Femur (tissue), 1 donor: ENCODE measurements at places on chromosomes 1 and 21.
A peak's percentile ranks its signal among the peaks of the same experiment; 100 is the strongest.

DNA sequence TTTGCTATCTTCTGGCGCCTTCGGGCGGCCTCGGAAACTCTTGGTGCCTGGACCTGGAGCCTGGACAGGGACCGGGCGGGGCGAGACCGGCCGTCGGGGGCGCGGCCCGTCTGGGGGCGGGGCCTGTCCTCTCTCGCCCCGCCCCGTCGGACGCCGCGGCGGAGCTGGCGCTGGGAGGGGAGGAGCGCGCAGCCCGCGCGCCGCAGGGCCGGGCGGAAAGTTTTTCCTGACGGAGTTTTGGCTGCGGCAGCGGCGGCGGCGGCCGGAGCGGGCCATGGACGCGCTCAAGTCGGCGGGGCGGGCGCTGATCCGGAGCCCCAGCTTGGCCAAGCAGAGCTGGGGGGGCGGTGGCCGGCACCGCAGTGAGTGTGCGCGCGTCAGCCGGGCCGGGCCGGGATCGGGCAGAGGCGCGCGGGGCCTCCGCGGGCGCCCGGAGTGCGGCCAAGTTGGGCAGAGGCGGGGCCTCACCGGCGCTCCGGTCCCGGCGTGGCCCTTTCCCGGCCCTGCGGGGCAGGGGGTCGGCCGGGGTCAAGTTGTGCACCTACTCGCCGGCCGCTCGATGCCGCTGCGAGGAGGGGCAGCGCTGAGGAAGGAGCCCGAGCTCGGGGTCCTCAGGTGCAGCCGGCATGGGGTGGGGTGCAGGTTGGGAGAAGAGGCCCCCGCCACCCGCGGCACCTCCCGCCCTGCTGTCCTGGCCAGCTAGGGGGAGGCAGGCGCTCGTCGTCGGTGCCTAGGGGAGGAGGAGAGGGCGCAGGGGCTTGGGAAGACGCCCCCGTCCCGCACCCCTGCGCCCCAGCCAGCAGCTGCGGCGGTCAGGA lies at the start of gene LDLRAP1:
Gene LDLRAP1, plus strand, starts transcription at position 182 of the 818 bp plus-strand sequence. Its CDS starts 93 bp downstream, at position 275.
- peak; percentile 85 for DNase-seq

- DNase-seq, result no peak
These were observed 271.7 kb downstream of the DUSP10 start for GRCh38 chr1:221470000-221470698.

DNA sequence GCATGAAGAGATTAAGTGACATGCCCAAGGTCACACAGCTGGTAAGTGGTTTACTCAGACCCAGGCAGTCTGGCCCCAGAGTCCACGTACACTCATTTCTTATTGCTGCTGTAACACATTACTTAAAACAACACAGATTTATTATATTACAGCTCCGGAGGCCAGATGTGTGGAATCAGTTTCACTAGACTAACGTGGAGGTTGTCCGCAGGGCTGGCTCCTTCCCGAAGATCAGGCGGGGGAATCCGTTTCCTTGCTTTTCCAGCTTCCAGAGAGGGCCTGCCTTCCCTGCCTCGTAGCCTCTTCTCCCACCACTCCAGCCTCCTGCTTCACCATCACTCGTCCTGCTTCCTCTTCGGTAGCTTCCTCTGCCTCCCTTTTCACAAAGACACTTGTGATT lies 81.2 kb downstream of the KCNN3 start:
- DNase-seq, result no peak

- DNase-seq, result peak; percentile 24
These were observed 8.1 kb downstream of the KRTAP10-1 start for GRCh38 chr21:44531606-44532564.

- no peak for DNase-seq
These were observed 58.1 kb upstream of the IGSF5 start for GRCh38 chr21:39686646-39687468.

DNA sequence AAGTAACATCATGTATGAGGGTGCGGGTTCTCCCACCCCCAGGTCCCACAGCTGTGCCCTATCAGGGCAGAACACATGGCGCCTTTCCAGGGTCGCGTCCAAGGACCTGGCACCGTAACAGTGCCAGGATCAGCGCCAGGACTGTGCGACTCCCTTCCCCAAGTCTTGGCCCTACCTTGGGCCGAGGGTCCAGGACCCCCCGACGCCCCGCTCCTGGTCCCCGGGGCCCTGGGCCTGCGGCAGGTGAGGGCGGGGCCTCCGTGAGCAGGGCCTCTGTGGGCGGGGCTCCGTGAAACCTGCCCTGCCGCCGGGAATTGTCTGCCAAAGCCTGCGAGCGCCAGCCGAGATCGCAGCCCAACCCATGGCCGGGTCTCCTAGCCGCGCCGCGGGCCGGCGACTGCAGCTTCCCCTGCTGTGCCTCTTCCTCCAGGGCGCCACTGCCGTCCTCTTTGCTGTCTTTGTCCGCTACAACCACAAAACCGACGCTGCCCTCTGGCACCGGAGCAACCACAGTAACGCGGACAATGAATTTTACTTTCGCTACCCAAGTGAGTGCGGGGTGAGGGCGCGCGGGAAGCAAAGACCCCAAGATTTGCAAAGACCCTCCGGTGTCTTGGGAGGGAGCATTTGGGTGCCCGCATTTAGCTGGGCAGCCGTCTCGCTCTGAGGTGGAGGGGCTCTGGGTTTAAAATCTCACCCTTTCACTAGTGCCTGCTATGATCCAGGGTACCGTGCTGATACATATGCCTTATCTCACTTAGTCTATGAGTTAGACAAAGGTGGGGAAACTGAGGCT lies at the start of gene RHBG:
Gene RHBG, plus strand, starts transcription at position 323 of the 796 bp plus-strand sequence. Its CDS starts 39 bp downstream, at position 362.
- peak; percentile 44 for DNase-seq

DNA sequence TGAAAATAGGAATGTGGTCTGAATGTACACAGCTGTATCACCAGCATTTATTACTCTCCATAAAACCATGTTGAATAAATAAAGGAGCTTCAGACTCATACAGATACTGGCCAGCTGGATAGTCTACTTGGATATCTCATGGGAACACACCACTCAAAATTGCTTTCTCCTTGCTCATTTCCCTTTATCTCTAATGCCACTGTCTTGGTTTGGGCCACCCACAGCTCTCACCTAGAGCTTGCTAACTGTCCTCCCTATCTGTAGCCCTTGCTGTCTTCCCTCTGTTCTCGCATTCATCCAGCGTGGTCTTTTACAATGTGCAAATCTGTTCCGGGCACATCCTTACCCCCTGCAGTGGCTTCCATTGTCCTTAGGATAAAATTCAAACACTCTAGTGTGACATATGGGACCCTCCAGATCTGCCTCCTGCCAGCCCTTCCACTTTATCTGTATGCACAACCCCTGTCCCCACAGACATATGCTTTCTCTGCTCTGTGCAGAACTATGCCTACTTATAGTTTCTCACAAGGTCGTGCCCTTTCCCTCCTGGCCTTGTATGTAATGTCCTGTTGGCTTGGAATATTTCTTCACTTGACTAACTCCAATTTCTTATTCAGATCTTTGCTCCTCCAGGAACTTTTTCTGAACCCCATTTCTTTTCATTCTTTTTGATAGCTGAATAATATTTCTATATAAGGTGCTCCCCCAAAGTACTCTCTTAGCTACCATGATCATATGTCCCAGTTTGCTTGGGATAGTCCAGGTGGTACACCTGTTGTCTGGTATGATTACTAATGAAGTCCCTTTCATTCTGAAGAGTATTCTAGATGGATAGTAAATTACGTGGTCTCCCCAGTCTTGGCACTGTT lies 2.9 kb downstream of the FLVCR1 start:
- no peak for DNase-seq

GRCh38 chr1:6523566-6523965 lies 30.7 kb downstream of the NOL9 start:
- no peak for DNase-seq

GRCh38 chr1:168893359-168893801 lies 164.4 kb upstream of the DPT start:
- peak; percentile 68 for DNase-seq

- DNase-seq, result no peak
These were observed 20.7 kb downstream of the PLCH2 start for GRCh38 chr1:2496746-2497145.

DNA sequence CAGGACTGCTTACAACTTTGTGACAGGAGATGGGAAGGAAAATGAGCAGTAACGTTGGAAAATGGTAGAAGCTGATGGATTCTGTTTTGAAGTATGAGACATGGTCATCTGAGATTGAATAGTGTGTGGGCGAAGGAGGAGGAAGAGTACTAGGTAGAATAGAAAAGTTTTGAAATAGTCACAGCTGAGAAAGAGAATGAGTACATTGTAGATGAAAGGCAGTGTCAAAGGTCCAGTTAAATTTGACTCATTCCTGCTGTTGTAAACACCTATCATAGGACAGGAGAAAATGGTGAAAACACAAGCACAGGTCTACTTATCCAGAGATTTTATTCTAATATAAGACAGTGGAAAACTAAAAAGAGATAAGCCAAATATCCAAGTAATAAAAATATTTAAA lies 56.8 kb upstream of the CFHR3 start:
- DNase-seq, result no peak

GRCh38 chr1:68173283-68173935 lies 58.9 kb downstream of the WLS start:
- DNase-seq, result peak; percentile 23

- peak; percentile 49 for DNase-seq
These were observed 38.0 kb upstream of the PPP2R5A start for GRCh38 chr1:212247179-212247721.

DNA sequence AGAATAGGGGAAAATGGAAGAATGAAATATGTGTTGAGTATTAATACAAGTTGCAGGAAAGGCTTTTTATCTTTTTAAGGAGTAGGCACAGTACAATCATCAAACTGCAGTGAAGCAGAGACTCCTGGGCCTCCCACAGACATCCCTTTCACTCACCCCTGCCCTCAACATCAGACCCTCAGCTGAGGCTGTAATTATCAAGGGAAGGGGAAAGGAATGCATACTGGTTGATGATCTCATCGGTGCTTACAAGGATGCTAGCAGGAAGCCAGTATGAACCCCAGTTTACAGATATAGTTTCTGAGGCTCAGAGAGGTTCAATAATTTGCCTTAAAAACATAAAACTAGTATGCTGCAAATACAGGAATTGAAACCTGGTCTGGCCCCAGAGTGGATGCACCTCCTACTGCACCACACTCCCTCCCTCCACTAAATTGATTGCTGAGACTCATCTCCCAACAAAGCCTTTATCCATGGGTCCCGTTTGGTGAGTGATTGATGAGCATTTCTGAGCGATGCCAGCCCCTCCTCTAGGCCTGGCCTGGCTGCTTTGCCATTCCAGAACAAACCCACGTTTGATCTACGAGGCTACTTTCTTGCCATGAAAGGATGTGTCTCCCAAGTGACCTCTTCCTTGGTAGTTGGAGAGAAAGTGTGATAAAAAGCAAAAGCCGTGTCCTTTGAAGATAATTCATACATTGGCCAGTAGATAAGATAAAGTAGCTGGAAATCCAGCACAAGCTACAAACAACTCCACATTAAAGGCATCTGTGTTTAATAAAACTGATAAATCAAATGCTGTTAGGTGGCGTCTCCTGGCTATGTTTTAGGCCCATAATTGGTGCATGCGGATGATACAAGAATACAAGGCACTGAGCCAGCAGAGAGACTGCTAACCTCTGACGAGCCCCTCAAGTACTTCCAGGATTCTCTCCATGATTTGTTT lies 233.9 kb upstream of the CAMK1G start:
- no peak for DNase-seq

DNA sequence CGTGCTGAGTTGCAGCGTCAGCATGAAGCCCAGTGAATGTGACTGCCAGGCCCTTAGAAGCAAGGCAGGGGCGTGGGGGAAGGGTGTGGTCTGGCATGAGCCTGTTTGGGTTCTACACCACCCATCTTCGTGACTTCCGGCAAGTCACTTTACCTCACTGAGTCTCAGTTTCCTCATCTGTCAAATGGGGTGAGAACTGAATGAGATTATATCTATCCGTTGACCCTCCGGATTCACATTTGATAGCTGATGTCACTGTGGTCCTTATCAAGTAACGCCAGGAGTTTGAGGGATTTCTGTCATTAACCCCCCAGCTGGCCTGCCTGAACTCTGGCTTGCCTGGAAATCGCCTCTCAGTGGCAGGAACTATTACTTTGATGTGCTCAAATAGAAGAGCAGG lies 15.6 kb downstream of the MRPL37 start:
- DNase-seq, result no peak

GRCh38 chr21:33871171-33871570 lies 44.4 kb downstream of the ATP5PO start:
- no peak for DNase-seq

DNA sequence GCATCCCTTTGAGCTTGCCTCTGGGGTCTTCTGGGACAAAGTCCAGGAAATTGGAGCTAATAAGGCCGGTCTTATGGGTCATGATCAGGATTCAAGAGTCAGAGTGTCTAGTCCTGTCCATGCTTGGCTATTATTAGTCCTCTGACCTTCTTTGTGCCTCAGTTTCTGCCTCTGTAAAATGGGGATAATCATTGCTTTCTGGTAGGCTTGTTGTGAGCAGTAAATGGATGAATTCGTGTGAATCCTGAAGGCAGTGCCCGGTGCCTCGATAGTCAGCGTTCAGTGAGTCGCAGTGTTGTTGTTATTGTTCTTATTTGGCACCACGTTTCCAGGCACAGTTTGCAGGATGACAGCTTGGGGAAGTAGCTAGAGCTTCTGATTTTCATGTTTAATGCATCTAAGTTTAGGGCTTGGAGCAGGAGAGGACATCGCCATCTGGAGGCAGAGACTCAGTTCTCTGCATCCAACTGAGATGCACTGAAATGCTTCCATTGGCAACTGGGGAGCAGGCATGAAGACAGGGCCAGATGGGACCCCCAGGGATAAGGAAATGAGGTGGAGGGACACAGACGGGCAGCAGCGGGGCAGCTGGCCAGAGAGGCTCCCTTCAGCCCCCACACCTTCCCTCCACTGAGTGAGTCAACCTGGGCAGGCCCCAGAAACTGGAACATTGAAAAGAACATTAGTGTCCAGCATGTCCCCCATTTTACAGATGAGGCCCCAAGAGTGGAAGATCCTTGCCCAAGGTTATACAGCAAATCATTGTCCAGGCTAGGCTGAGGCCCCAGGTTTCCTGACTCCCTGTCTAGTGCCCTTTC lies 160.3 kb downstream of the PTPRU start:
- no peak for DNase-seq

DNA sequence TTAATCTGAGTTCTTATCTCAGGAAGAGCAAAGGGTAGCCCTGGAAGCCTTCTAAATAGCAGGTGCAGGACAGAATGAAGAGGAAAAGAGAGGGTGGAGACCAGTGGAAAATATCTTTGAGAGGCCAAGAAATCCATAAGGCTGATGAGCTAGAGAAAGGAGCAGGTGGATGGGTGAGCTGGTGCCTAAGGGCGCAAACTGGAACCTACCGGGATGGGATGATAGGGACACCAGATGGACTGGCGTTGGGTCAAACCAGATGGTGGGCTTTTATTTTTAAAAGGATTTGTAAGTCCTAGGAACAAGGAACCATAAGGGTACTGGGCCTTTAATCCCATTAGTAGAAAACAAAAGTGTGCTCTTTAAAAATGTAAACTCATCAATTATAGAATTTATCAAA lies 59.7 kb downstream of the RGL1 start:
- no peak for DNase-seq
